ENCODE measurements at places on chromosomes 13 and 19.
A peak's percentile ranks its signal among the peaks of the same experiment; 100 is the strongest.

DNA sequence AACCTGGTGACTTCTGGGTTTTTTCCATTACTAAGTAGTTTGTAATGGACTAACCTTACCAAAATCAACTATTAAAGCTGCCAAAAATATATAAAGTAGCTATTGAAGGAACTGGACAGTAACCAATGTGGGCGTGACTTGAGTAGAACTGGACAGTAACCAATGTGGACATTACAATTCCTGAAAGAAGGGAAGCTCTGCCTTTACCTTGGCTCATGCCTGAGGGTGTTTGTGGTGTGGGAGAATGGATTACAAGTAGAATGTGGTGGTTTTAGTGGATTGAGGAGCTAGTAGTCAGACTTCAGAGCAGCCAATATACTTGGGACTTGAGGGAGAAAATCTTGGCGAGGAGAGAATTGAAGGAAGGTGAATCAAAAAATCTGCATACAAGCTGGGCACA, 17.5 kb downstream of the LRRC63 start:
- DNase-seq, result no peak

- no peak for DNase-seq
Observed at GRCh38 chr13:98690348-98691022, 62.0 kb downstream of the SLC15A1 start.

- peak; percentile 57 for DNase-seq
Observed at GRCh38 chr19:9945319-9945966, 9.1 kb upstream of the OLFM2 start.

GRCh38 chr13:26557051-26557392, 461 bp upstream of the WASF3 start:
- no peak for DNase-seq

- DNase-seq, result no peak
Observed at GRCh38 chr13:73742982-73743381, 391.2 kb downstream of the KLF12 start.

Measured in H9 (cell line).